ENCODE measurements at places on chromosomes 1 and 21.

GRCh38 chr1:231232870-231233734 lies 7.9 kb upstream of the GNPAT start:
- DNase-seq: no peak

GRCh38 chr1:27006683-27007082 lies 6.0 kb downstream of the TENT5B start:
- DNase-seq: no peak

- no peak for DNase-seq
Measured at GRCh38 chr1:3113741-3114056, 44.7 kb downstream of the PRDM16 start.

- DNase-seq: no peak
Measured at GRCh38 chr21:35019631-35020032, 29.5 kb downstream of the RUNX1 start.

GRCh38 chr21:42716074-42716473 lies 62.7 kb downstream of the PDE9A start:
- DNase-seq: no peak

DNA sequence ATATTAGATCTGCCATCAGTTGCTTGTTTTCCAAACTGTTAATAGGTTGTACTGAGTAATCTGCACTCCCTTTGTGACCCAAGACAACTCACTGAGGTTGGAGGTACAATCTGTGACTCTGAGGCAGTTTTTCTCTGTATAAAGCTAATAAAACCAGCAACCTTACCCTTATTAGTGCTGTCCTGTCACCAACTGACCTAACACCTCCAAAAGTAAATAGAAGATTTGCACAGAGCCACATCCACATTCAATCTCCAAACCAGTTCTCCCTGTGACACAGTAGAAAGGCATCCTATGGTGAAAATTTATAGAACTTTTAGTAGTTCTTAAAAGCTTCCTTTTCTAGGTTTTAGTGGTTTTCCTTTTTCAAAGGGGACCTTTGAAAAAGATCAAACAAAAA lies 140.4 kb upstream of the ADGRL2 start:
- no peak for DNase-seq

DNA sequence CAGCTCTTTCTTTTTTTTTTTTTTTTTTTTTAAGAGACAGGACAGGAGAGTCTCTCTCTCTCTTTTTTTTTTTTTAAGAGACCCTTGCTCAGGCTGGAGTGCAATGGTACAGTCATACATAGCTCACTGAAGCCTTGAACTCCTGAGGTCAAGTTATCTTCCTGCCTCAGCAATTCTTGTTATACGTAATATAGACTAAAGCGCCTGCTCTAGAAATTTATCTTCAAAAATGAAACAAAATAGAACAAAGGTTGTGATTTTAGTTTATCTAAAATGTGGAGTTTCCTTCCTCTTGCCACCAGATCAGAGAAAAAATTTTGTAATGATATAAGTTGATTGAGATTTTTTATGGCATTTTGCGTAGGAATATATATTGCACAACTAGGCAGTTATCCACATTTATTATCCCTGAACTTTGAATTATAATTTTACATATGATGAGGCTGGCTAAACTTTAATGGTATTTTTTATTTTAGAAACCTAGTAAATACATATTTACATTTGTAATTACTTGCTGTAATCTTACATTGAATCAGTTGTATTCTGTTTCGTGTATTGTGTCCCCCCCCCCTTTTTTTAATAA lies 44.2 kb downstream of the MTF2 start:
- no peak for DNase-seq

DNA sequence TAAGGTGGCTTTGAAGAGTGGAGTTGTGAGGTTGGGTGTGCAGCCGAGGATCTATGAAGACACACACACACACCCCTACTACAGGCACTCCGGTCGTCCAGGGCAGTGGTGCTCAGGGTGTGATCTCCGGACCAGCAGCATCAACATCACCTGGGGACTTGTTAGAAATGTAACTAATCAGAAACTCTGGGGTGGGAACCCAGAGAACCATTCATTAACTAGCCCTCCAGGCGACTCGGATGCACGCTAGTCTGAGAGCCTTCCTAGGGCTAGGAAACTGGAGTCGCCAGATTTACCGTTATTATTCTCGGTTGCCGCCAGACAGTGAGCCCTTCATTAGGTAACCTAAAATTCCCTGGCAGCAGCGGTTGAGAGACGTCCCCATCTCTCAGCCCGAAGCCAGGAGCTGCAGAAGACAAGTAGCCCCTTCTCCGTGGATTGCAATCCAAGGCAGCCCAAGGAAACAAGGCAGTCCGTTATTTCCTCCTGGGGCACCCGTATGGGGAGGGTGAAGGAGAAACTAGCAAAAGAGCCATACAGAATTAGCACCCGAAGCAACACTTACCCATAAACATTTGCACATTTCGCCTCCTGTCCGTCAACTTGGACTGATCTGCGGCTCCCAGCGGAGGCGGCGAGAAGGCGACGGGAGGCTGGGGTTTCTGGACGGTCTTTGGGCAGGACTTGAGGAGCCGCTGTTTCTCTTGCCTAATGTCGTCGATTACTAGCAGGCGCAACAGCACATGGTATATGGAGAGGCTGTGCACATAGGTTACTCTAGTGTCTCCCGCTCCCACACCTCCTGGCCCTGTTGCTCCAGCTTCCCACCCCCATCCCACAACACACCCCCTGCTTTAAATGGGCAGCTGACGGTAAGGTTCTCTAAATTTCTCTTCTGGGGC lies 2.9 kb upstream of the CCN1 start:
- DNase-seq: no peak

GRCh38 chr1:84283381-84283780 lies 18.1 kb upstream of the SAMD13 start:
- DNase-seq: no peak

- DNase-seq: no peak
Measured at GRCh38 chr1:225965231-225965630, 24.2 kb upstream of the LEFTY2 start.

DNA sequence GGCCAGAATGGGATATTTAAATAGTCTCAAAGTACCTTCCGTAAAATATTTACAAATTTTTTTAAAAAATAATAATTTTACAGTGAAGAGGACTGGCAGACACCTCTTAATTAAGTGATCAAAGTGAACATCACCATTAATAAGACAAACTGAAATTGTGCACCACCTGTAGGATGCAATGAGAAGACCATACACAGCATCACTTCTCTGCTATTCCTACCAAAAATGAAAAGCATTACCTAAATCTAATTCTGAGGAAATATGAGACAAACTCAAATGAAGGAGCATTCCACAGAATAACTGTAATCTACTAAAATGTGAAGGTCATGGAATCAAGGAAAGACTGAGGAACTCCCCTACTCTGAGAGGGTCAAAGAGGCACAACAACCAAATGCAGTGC lies 68.2 kb upstream of the PRDX6 start:
- DNase-seq: no peak

- DNase-seq: no peak
Measured at GRCh38 chr21:36858320-36858957, 108.0 kb downstream of the HLCS start.

GRCh38 chr1:233470741-233471499 lies 143.0 kb upstream of the KCNK1 start:
- DNase-seq: no peak

DNA sequence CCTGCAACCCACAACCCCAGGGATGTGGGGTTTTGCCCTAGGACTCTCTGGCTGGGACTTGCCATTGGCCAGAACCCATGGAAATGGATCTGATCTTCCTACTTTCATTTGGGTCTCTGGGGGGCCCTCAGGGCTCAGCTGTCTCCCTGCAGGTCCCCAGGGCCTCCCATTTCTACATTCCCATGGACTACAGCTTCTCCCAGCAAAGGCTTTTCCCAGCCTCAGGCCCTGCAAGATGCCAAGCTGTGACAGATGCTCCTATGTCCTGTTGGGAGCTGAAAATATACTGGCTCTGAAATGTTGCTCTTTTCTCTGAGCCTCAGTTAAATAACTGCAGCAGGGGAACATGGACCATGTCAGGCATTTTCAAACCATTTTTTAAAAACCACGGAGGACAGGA lies 99.5 kb upstream of the IGSF21 start:
- DNase-seq: no peak

DNA sequence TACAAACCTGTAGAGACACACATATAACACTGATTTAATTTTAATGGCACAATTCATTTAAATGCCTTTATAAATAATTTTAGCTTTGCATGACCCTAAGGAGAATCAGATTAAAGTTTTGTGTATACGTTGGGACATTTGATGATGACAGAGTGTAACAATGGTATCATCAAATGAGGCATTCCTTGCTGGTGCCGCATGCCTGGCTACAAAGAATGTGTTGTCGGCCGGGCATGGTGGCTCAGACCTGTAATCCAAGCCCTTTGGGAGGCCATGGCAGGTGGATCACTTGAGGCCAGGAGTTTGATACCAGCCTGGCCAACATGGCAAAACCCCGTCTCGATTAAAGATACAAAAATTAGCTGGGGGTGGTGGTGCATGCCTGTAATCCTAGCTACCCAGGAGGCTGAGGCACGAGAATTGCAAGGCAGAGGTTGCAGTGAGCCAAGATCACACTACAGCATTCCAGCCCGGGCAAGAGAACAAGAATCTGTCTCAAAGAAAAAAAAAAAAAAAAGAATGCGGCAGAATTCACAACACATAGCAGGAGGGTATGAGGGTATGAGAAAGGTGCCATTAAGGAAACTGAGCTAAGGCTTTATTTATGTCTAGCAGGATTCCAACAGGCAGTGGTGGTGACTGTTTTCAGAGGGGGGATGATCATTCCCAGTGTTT lies 58.9 kb downstream of the PTPN14 start:
- no peak for DNase-seq

GRCh38 chr1:40612345-40612831 lies 53.1 kb downstream of the RIMS3 start:
- no peak for DNase-seq

DNA sequence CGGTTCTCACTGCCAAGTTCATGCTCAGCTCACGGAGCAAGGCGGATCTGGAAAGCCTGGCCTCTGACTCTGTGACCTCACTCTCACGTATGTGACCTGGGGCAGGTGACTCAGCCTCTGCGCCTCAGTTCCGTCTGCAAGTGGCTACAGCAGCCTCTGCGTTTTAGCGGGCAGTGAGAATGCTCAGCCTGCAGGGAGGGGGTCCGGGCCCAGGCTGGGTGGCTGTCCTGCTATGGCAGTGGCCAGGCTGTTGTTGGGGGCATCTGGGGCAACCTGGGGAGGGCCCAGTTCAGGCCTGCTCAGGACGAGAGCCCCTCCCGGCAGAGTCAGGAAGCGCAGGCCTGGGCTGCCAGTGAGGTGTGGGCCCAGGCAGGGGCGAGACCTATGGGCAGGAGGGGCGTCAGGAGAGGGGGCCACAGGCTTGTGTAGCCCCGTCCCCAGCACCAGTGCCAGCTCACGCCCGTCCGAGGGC lies 27.9 kb downstream of the ARHGEF16 start:
- no peak for DNase-seq

DNA sequence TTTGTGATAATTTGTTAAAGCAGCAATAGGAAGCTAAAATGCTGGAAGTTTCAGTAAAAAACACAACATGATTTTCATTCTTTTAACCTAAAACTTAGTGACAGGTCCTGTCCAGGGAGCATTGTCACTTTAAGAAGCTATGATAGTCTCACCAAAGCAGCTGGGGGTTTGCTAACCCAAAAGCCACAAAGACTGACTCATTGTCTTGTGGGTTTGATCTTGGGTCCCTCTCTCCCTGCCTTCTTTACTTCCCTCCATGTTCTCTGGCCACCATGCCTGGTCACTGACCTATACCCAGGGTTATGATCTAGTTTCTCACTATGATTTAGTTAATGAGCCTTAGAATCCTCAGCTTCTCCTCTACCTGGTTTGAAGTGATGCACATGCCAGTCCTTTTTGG lies 213.5 kb upstream of the PTGFR start:
- no peak for DNase-seq

GRCh38 chr1:66445492-66446181 lies 88.3 kb upstream of the SGIP1 start:
- no peak for DNase-seq

GRCh38 chr1:35502242-35502641 lies 55.0 kb downstream of the KIAA0319L start:
- DNase-seq: no peak

GRCh38 chr1:241839369-241839979 lies 8.5 kb upstream of the EXO1 start:
- DNase-seq: no peak

- DNase-seq: no peak
Measured at GRCh38 chr1:45196863-45197262, 9.5 kb downstream of the ZSWIM5 start.
